ENCODE measurements at places on chromosomes 1 and 21.
A peak's percentile ranks its signal among the peaks of the same experiment; 100 is the strongest.

GRCh38 chr21:26512664-26513063, 60.4 kb downstream of the CYYR1 start:
- DNase-seq: no peak

- DNase-seq: no peak
Observed at GRCh38 chr21:27586986-27587385, 620.1 kb upstream of the ADAMTS5 start.

DNA sequence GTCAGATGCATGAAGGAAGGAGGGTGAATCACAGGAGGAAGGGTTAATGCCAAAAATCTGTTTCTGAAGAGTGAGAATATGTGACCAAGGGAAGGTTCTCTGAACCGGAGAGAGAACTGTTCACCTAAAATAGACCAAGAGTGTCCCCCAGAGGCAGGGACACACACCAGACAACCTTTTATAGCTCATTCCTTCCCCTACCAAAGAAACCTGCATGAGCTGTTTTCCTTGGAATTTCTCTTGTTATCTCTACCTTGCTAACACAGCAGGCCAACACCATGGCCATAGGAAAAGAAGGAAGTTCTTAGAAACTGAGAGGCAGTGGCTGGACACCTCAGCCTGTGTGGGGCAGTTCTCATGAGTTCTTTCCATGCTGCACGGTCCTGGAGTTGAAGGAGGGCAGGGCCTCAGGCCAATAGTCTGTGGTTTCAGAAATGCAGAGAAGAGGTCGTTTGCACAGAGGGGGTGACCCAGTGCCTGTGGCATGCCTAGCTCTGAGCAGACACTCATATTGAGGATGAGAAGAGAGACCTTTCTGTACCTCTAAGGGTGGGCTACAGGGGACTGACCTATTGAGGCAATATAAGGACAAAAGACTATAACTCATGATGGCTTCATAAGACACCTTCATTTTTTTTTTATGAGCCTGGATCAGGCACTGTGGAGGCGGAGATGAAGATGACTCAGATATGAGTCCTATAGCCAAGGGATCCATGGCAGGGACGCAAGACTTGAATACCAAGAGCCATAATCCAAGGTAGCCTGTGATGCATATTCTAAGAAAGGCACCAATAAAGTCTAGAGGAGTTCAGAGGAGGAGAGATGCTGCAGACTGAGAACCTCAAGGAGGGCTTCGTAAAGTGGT, 39.4 kb downstream of the IGFN1 start:
- DNase-seq: no peak

DNA sequence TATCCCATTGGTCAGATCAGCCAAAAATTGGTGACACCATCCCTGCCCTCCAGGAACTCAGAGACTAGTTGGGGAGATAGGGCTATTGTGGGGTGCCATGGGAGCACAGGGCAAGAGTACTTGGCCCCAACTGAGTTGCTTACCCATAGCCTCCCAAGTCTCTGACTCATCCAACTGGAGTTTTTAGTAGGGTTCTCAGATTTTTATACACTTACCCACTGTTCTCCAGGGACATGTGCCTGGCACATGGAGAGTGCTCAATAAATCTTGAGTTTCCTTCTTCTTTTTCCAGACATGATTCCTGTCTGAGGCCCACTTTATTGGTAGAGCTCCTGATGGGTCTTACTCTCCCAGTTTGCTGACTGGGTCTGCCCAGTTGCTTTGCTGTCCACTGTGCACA, 56.7 kb downstream of the OVGP1 start:
- DNase-seq: no peak

- DNase-seq: no peak
Observed at GRCh38 chr1:59122527-59122926, 174.4 kb upstream of the FGGY start.

GRCh38 chr1:15071936-15072335, 81.6 kb upstream of the TMEM51 start:
- no peak for DNase-seq

GRCh38 chr1:94606471-94606870, 64.9 kb upstream of the F3 start:
- no peak for DNase-seq

DNA sequence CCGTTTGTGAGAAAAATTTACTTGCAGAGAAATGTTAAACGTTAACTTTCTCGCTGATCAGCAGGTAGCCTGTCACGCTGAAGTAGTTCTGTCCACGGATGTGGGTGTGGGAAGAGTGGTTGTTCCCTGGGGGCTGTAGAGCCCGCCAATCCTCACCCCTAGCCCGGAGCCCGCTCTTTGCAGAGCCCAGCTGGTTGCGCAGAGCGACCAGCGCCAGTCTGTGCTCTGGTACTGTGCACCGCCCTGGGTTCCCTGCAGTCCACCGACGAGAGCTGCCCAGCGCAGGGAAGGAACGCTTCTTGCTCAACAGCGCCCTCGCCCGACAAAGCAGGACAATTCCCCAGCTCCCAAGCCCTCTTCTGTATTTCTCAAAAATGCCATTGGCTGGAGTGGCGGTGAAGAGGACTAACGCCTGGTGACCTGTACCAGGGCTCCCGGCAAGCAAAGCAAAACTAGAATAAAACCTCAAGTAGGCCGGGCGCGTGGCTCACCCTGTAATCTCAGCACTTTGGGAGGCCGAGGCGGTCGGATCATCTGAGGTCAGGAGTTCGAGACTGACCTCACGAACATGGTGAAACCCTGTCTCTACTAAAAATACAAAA, 3.3 kb downstream of the RIPPLY3 start:
- peak; percentile 49 for DNase-seq

DNA sequence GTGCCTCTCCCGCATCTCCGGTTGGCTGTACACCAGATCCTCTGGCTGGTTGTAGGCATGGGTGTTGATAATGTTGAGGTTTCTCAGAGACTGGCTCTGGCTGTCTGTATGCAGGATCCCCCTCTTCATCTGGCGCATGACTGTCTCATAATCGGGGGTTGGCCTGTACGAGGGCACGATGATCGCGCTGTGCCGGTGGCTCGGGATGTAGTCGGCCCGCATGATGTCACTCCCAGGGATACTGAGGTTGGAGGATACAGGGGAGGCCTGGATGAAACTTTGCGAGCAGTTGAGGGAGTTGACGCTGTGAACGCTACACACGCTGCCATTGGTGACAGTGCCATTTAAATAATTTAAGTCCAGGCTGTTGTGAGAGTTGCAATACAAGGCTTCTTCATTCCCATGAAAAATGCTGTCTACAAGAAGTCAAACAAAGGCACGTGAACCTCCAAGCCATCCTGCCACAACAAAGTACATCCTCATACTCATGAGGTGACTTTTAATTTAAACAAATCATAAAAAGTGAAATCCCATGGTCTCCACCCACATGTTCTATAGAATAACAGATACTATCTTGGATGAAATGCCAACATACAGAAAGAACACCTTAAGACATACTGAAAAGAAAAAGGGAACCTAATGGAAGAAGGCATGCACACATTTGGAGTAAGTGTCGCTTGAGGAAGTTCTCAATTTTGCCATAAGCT, 103.6 kb downstream of the SMYD2 start:
- no peak for DNase-seq

DNA sequence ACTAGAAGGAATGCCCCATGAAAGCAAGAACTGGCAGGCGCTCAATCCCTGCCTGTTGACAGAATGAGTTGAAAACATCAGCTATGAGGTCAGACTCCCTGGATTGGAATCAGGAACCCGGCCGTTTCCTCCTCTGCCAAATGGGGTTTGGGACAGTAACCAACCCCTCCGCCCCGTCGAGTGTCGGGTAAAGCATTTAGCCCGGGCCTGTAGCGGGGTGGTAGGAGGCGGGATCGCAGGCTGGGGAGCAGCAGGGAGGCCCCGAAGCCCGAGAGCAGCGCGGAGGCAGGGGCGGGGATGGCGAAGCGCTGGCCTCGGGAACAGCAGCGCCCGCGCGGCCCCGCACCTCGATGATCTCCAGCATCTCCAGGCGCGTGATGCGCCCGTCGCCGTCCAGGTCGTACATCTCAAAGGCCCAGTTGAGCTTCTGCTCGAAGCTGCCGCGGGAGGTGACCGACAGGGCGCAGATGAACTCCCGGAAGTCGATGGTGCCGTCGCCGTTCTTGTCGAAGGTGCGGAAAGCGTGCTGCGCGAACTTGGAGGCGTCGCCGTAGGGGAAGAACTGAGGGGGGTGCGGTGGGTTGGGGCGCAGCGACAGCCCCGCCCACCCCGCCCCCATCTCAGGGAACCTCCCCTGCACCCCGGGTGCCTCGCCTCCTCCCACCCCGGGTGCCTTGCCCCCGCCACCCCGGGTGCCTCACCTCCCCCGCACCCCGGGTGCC, 7.5 kb downstream of the HPCAL4 start:
- DNase-seq: no peak

DNA sequence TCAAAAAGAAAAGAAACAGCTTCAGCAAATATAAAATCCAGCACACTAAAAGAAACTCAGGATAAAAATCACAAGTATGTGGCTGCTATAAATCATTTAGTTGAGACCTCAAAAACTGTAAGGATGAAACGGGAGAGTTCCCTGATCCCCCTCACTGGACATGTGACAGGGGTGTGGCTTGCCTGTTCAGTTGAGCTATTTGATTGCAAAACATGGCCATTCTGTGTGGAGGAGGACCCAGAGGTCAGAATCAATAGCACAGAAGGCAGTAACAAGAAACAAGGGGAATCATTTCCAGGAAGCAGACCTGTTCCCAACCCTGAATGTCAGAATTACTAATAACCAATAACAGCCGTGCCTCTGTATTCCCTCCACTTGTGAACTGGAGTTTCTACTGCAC, 27.9 kb downstream of the RBM11 start:
- no peak for DNase-seq

- no peak for DNase-seq
Observed at GRCh38 chr1:36790191-36790590, 244.1 kb downstream of the GRIK3 start.

DNA sequence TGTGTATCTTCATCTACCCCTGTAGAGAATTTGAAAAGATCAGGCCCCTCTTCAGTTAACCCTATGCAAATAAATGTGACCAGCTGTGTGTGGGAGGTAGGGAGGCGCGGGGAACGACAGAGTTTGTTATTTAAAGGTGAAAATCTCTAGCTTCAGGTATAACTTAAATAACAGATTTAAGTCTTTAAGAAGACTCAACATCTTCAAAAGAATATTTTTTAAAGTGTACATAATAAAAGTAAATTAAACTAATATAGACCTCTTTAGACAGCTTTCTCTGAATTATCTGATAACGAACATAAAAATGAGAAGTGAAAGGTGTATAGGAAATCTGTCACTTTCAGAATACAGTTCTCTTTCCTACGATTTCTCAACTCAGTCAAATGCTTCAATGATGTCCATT, 16.0 kb downstream of the ANGPTL3 start:
- DNase-seq: no peak

DNA sequence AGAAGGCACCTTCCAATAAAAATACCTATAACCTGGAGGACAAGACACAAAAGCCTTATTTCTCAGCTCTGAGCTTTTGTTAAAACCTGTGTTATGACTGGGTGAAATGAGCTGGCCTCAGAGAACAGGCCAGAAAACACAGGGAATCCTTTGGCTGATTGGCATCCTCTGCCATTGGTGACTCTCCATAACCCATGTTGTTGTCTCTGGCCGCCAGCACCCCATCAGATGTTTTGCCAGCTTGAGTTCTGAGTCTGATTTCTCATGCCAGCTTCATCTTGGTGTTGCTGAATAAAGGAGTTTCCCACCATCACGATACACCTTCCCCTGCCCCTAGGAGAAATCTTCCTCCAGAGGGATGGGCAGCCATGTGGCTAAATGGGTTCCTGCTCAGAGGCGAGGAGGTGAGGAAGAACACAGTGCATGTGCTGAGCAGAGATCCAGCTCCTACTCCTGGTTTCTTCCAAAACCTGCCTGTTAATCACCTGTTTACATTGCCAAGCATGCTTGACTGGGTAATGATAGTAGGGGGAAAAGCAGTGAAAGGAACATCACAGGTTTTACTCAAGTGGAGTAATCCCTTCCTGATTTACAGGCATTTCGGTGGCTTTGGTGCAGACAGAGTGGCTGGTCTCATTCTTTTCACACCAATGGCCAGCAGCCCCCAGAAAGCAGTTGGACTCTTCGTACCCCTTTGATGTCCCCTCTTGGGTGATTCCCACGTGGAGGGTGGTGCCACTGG, 109.8 kb downstream of the ROR1 start:
- DNase-seq: no peak

DNA sequence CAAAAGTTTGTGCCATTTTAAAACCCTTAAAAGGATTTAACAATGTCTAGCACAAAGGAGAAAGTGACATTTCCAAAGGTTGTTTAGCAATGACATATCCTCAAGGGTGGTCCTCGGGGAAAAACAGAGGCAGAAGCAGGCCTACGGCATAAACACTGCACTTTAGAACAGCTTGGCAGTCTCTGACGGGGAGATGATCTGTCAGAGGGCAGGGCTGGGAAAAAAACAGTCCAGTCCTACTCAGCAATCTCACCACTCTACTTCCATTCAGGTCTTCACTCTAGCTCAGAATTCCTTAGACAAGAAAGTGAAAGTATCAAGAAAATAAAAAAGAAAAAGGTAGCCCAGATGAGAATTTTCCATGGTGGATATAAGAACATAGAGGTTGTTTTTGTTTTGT, 4.1 kb downstream of the CRYZ start:
- no peak for DNase-seq

DNA sequence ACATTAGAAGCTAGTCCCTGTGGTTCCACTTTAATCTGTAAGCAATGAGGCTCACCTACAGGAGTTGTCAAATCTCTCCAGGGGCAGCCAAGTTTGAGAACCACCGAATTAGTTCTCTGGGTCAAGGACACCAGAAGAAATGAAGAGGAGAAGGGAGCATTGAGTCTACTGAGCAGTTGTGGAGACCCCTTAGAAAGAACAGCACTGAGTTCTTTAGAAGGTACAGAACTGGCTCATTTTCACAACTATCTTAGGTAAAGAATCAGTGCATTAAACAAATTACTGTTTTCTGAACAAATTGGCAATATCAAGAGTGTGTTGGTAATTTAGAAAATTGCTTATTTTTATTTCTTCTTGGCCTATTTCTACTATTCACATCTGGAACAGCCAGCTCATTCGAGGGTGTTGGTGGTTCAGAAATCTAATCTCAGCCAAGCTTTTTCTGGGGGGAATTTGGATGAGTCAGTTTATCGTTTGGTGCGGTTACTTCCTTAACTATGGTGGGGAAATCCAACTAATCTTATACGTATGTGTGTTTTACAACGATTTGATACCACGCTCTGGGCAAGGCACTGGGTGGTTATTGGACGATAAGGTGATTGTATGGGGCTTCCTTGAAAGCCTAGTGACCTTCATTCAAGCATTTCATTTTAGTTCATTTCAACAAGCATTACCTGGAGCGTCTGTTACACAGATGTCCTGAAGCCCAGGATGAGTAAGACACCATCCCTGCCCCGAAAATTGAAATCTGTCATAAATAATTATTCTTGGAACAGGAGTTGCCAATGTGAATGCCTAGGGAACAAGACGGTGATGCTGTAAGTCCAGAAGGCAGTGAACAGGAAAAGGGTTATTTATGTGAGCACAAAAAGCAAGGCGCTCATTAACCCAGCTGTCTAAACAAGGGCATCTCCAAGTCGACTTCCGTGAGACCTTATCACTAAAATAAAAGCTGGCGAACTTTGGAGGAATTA, 52.0 kb upstream of the TMPRSS2 start:
- no peak for DNase-seq

DNA sequence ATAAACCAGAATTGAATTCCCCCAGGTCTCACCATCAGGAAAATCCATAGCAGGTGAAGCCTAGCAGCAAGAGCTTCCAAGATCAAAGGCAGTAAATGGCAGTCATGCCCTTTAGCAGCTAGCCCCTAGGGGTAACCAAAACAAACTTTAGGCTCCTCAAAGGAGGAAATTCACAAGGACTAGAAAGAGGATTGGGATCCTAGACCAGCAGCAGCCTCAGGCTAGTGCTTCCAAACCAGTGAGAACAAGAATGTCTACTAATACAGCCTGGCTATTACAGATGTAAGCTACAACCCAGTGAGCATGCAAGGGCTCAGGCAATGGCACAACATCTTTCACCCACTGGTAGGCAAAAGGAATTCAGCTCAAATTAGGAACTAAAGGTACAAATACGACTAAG, 11.1 kb upstream of the RIMKLA start:
- DNase-seq: no peak
